Smooth muscle cell of the pulmonary artery (primary cell): ENCODE measurements at places on chromosomes 2 and 18. TPM values are rescaled to one million over a fixed set of nuclear protein-coding genes. Genes with fewer than 3 reads are reported as not detected.

RAB27B gene
- total RNA-seq: 10.6 and 63.2 TPM in 2 replicates

TRABD2A gene
- 4.0 and 4.7 TPM in 2 replicates for total RNA-seq

LIMS2 gene
- 8.3 and 8.8 TPM in 2 replicates for total RNA-seq

SULT1C4 gene
- 0.13 and 0.17 TPM in 2 replicates for total RNA-seq

SLC8A1 gene
- 60.0 and 116 TPM in 2 replicates for total RNA-seq

REG1B gene
- not detected in 2 replicates for total RNA-seq

C1GALT1C1L gene
- total RNA-seq: 0.20 and 1.2 TPM in 2 replicates

MLPH gene
- total RNA-seq: 8.3 and 14.2 TPM in 2 replicates

METTL21A gene
- 8.7 and 12.7 TPM in 2 replicates for total RNA-seq

PLCL1 gene
- 4.3 and 8.6 TPM in 2 replicates for total RNA-seq

ITGA4 gene
- total RNA-seq: 21.4 and 53.7 TPM in 2 replicates

ZNF521 gene
- total RNA-seq: 17.5 and 20.7 TPM in 2 replicates

FBXO48 gene
- 0.26 and 0.39 TPM in 2 replicates for total RNA-seq

C2orf66 gene
- 0.20 and 0.59 TPM in 2 replicates for total RNA-seq

CFAP221 gene
- 0.07 and 0.13 TPM in 2 replicates for total RNA-seq

MSTN gene
- total RNA-seq: 0.10 and 0.13 TPM in 2 replicates

GPC1 gene
- total RNA-seq: 150 and 191 TPM in 2 replicates

DSC2 gene
- total RNA-seq: 0.07 TPM in 2 replicates

IL1R1 gene
- 109 and 129 TPM in 2 replicates for total RNA-seq

TXNDC2 gene
- total RNA-seq: not detected in 2 replicates

FAP gene
- 172 and 182 TPM in 2 replicates for total RNA-seq

SNRPD1 gene
- total RNA-seq: 8.4 and 11.1 TPM in 2 replicates

THSD7B gene
- total RNA-seq: 0.03 and 1.4 TPM in 2 replicates

HRH4 gene
- total RNA-seq: 0.07 and 0.17 TPM in 2 replicates

OTX1 gene
- total RNA-seq: 0.13 TPM in 1 of 2 replicates, not detected in the other

C2orf42 gene
- 22.4 and 23.3 TPM in 2 replicates for total RNA-seq

CDK5R2 gene
- not detected in 2 replicates for total RNA-seq

FAM237A gene
- total RNA-seq: not detected in 2 replicates
